ENCODE measurements at places on chromosomes 13 and 19. TPM values are rescaled to one million over a fixed set of nuclear protein-coding genes. Genes with fewer than 3 reads are reported as not detected.

APOC4 gene
- not detected for total RNA-seq

GSX1 gene
- total RNA-seq, result not detected

ZNF442 gene
- total RNA-seq, result 0.55 TPM

GNG14 gene
- not detected for total RNA-seq

ZNF561 gene
- total RNA-seq, result 23.0 TPM

RDH8 gene
- total RNA-seq, result not detected

All from activated CD8-positive, alpha-beta memory T cell treated with anti-CD3 and anti-CD28 coated beads, Interleukin-2, amount 10 ng/mL, durations not matched to agents 7 days and 5 days (primary cell).